Activated naive CD8-positive, alpha-beta T cell treated with anti-CD3 and anti-CD28 coated beads, Interleukin-2, amount 10 ng/mL, durations not matched to agents 7 days and 5 days (primary cell): ENCODE measurements at places on chromosomes 5 and 9. TPM values are rescaled to one million over a fixed set of nuclear protein-coding genes. Genes with fewer than 3 reads are reported as not detected.

The SPINK4 gene
- not detected for total RNA-seq

DNA sequence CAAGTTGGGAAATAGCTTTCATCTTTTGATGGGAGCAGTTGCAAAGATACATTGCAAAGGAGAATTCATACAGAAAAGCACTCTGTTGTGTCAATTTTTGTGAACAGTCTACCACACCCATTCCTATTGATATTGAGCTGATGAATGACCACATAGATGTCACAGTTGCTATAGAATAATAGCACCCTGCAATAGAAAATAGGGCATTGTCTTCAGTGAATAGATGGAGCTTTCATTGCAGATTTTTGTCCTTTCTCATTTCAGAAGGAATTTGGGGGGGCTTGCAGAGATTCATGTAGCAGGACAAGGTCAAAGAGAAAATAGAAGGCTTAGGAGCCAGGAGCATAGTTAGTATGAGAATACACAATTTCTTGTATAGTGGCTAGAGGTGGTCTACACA lies 237.9 kb downstream of the TMEM38B start:
- no peaks in the 10 kb centered on the region for H3K4me1 ChIP-seq
- H3K27ac ChIP-seq: no peak overlapping the region
- no peak overlapping the region for H3K4me3 ChIP-seq
- no peaks in the 10 kb centered on the region for H3K36me3 ChIP-seq
- no peak for DNase-seq

The AHRR gene
- 41.6 TPM for total RNA-seq

The ZNF782 gene
- total RNA-seq: 6.2 TPM

DNA sequence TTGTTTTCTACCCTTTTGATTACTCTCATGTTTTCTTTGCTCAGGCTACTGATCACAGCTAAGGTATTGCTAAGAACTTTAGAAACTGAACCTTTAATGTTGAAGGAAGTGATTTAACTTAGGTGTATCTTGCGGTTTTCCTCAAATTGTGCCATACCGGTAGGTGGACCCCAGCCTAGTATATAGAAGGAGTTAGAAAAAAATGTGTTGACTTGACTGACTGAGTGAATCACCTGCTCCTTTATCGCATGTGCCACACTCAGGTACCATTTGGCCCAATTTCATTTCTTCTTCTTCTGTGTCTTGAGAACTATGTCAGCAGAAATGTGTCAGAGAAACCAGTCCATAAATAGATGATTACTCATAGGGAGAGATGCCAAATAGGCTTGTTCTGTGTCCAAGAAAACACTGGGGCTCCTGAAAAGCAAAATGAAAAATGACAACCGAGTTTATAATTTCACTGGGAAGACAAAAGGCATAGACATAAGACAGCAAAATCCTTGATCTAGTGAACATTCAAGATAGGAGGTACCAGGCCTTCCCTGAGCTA lies 19.4 kb downstream of the PLPPR1 start:
- H3K4me1 ChIP-seq: no peaks in the 10 kb centered on the region
- no peaks in the 10 kb centered on the region for H3K36me3 ChIP-seq
- H3K27ac ChIP-seq: no peak overlapping the region
- H3K4me3 ChIP-seq: no peak overlapping the region

GRCh38 chr5:51028394-51028793 lies 354.9 kb upstream of the ISL1 start:
- H3K27me3 ChIP-seq: no peaks in the 10 kb centered on the region
- no peak overlapping the region for H3K27ac ChIP-seq
- H3K4me3 ChIP-seq: no peak overlapping the region
- no peaks in the 10 kb centered on the region for H3K36me3 ChIP-seq
- DNase-seq: no peak
- no peaks in the 10 kb centered on the region for H3K4me1 ChIP-seq

- no peak overlapping the region for H3K27ac ChIP-seq
- H3K4me1 ChIP-seq: no peaks in the 10 kb centered on the region
- H3K27me3 ChIP-seq: no peaks in the 10 kb centered on the region
- no peak overlapping the region for H3K4me3 ChIP-seq
- DNase-seq: no peak
These were observed 125.4 kb upstream of the ADAMTS16 start for GRCh38 chr5:5014586-5015235.

GRCh38 chr9:136343121-136343883 lies 16.0 kb downstream of the GPSM1 start:
- no peak overlapping the region for H3K4me3 ChIP-seq
- no peaks in the 10 kb centered on the region for H3K27me3 ChIP-seq
- no peak overlapping the region for H3K27ac ChIP-seq
- no peaks in the 10 kb centered on the region for H3K4me1 ChIP-seq

The WNT8A gene
- total RNA-seq: not detected

The OGN gene
- total RNA-seq: not detected

GRCh38 chr5:61416420-61416819 lies 84.4 kb downstream of the ZSWIM6 start:
- peaks cover 2% of the 10 kb centered on the region for H3K36me3 ChIP-seq
- no peaks in the 10 kb centered on the region for H3K4me1 ChIP-seq
- no peak overlapping the region for H3K4me3 ChIP-seq
- no peaks in the 10 kb centered on the region for H3K27me3 ChIP-seq
- DNase-seq: no peak
- H3K27ac ChIP-seq: no peak overlapping the region

GRCh38 chr5:42495914-42496313 lies 72.7 kb downstream of the GHR start:
- no peak for DNase-seq
- no peak overlapping the region for H3K27ac ChIP-seq
- H3K36me3 ChIP-seq: no peaks in the 10 kb centered on the region

DNA sequence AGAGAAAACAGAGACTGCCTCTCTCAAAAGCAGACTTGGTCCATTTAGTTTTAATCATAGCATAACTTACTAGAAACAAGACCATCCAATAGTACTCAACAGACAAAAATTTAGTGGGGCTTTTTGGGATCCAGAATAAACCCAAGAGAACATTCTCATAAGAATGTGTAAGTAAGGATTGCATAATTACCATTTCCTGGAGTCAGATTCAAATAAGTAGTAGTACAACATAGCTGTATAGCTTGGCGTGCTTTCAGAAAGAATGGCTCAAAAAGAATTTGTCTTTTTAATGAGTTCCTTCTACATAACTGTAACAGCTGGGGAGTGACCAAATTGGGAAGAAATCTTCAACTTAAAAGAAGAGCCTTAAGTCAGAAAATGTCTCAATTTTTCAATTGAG lies 145.4 kb downstream of the DENND1A start:
- H3K36me3 ChIP-seq: peaks cover 10% of the 10 kb centered on the region
- DNase-seq: no peak
- no peaks in the 10 kb centered on the region for H3K27me3 ChIP-seq
- H3K4me3 ChIP-seq: no peak overlapping the region

The RNF183 gene
- 0.14 TPM for total RNA-seq

DNA sequence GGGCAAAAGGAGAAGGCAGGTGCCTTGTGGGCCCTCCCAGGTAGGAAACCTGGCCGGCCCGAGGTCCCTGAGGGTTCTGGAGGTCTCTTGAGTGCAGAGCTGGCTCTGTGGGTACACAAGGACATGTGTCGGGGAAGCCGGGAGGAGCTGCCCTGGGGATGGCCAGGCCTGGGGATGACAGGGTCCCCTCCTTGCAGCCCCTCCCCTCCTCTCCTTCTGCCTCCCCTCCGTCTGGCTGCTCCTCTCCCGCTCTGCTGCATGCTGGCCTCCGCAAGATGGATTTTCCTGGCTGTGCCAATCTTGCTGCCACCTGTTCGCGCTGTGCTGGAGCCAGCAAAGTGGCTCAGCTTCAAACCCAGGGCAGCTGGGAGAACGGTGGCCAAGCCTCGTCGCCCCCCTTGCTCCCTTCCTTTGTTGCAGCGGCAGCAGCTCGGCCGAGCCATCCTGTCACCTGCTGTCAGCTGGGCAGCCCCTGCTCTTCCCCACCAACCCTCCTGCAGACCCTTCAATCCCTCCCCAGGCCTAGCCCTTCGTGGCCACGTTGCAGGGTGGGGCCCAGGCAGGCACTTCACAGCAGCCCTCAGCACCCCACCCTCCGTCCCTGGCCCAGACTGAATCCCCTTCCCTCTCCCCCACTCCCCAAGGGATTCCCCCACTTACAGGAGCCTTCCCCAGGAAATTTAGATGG lies 17.6 kb upstream of the UNC5A start:
- no peak overlapping the region for H3K27ac ChIP-seq
- H3K4me3 ChIP-seq: no peak overlapping the region
- H3K4me1 ChIP-seq: peaks cover 1% of the 10 kb centered on the region
- no peaks in the 10 kb centered on the region for H3K36me3 ChIP-seq
- DNase-seq: no peak

DNA sequence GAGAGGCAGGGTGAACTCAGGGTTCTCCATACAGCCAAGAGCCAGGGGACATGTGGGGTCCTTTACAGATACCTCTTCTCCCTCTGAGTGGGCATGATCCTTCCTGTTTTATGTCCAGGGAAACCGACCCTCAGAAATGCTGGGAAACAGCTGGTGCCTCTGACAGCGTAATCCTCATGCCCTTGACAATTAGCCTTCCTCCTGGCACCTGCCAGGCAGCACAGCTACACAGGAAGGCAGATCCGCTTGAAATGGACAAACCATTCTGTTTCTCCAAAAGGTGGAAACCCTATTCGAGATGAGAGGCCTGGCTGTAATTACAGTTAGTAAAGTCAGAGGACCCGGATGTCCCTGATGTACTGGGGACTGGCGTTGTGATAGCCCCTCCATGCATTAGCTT lies 7.2 kb downstream of the ERGIC1 start:
- peaks cover 8% of the 10 kb centered on the region for H3K36me3 ChIP-seq
- H3K27ac ChIP-seq: no peak overlapping the region
- H3K4me3 ChIP-seq: no peak overlapping the region
- H3K4me1 ChIP-seq: peaks cover 20% of the 10 kb centered on the region
- no peaks in the 10 kb centered on the region for H3K27me3 ChIP-seq

DNA sequence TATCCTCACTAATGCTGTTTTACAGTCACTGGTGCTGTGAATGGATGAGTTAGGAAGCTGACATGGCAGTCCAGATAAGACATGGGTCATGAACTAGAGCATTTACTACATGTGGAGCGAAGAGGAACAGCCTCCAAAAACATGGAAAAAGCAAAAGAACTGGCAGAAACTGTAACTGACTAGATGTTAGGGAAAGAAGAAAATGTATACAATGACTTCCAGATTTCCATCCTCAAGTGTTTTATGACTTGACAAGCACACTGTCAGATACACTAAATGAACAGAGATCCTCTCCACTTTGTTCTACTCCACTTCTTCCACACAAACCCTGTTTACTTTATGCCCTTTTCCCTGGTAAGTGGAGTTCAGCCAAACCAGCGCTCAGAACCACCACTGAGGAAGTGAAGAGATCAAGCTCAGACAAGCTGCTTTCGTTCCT lies 11.5 kb downstream of the HMGCS1 start:
- H3K4me3 ChIP-seq: no peak overlapping the region
- peaks cover 22% of the 10 kb centered on the region for H3K4me1 ChIP-seq
- no peaks in the 10 kb centered on the region for H3K27me3 ChIP-seq
- no peak overlapping the region for H3K27ac ChIP-seq
- H3K36me3 ChIP-seq: peaks cover 45% of the 10 kb centered on the region
- no peak for DNase-seq

DNA sequence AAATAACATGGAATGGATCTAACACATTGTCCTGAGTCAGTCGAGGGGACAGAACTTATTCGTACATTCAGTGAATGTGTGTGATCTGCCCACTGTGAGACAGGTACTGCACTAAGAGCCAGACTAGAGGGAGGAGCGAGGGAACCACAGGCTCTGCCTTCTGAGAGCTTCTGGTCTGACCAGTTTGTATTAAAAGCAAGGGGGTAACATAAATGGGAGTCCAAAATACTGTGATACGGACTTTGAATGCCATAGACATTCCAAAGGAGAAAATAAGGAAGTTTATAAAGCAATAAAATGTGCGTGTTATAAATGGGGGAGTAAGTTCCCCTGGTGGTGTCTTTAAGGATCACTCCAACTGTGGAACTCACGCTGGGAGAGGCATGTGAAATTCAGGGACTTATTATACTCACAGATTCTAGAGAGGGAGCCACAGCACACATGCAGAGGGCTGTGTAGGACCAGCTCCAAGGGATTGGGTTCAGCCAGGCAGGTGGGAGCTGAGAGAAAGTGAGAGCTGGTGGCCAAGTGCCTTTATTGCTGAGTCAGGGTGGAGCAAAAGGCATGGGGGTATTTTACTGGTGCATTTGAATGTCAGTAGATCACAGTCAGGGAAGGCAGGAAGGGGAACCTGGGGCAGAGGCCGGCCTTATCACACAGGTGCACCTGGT lies 186.5 kb upstream of the WWC1 start:
- H3K4me1 ChIP-seq: no peaks in the 10 kb centered on the region
- peaks cover 6% of the 10 kb centered on the region for H3K27me3 ChIP-seq
- H3K36me3 ChIP-seq: no peaks in the 10 kb centered on the region
- H3K4me3 ChIP-seq: no peak overlapping the region
- no peak for DNase-seq

The SLC6A7 gene
- total RNA-seq: not detected

GRCh38 chr5:81021486-81021885 lies 61.3 kb downstream of the RASGRF2 start:
- peaks cover 7% of the 10 kb centered on the region for H3K36me3 ChIP-seq
- H3K27ac ChIP-seq: peak overlapping the region; percentile 1
- H3K4me1 ChIP-seq: peaks cover 39% of the 10 kb centered on the region
- no peaks in the 10 kb centered on the region for H3K27me3 ChIP-seq
- no peak overlapping the region for H3K4me3 ChIP-seq

DNA sequence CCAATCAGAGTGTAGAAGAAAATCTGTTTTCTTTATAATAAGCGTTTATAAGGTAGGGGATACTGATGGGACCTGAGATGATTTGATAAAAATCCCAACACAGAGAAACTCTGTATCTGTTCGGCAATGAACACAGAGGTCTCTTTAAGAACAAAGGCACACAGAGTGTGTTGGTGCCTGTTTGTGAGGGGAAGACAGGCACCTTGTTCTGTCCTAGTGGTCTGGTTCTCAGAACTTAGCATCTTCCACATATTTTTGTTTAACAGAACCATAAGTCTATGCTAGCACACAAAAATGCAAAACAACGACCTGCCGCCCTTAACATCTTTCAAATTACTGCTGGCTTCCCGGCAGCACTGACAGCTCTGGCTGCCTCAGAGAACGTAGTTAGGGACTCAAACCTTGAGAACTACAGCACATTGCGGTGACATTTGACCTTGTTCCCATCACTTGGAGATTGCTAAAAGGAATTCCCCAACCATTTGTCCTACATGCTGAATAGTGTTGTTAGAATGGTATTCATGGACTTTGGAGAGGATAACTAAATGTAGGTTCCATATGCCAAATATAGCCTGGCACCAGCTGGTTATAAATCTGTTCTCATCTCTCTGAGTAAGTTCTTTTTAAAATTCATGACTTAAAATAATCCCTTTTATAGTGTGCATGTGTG lies 871.7 kb upstream of the TYRP1 start:
- H3K4me3 ChIP-seq: no peak overlapping the region
- no peak overlapping the region for H3K27ac ChIP-seq
- no peaks in the 10 kb centered on the region for H3K4me1 ChIP-seq
- H3K36me3 ChIP-seq: no peaks in the 10 kb centered on the region
- DNase-seq: no peak

- no peak for DNase-seq
- H3K27ac ChIP-seq: no peak overlapping the region
- no peaks in the 10 kb centered on the region for H3K36me3 ChIP-seq
- H3K4me1 ChIP-seq: peaks cover 23% of the 10 kb centered on the region
These were observed 161.4 kb upstream of the DMRT1 start for GRCh38 chr9:680106-680505.

- H3K4me3 ChIP-seq: no peak overlapping the region
- H3K27me3 ChIP-seq: no peaks in the 10 kb centered on the region
- H3K4me1 ChIP-seq: peaks cover 15% of the 10 kb centered on the region
- H3K36me3 ChIP-seq: peaks cover 31% of the 10 kb centered on the region
These were observed 38.1 kb downstream of the RNF145 start for GRCh38 chr5:159171274-159171673.

GRCh38 chr5:59660737-59661136 lies 232.8 kb downstream of the PDE4D start:
- no peak overlapping the region for H3K27ac ChIP-seq
- DNase-seq: no peak
- H3K4me3 ChIP-seq: no peak overlapping the region
- peaks cover 22% of the 10 kb centered on the region for H3K4me1 ChIP-seq
- no peaks in the 10 kb centered on the region for H3K36me3 ChIP-seq
- H3K27me3 ChIP-seq: peaks cover 6% of the 10 kb centered on the region

The OR13C5 gene
- not detected for total RNA-seq

The GABRA1 gene
- total RNA-seq: not detected
